BJ (cell line): ENCODE measurements at places on chromosomes 4 and X.

- DNase-seq = no peak
Measured at GRCh38 chr4:184655889-184656869, 6.6 kb downstream of the PRIMPOL start.

DNA sequence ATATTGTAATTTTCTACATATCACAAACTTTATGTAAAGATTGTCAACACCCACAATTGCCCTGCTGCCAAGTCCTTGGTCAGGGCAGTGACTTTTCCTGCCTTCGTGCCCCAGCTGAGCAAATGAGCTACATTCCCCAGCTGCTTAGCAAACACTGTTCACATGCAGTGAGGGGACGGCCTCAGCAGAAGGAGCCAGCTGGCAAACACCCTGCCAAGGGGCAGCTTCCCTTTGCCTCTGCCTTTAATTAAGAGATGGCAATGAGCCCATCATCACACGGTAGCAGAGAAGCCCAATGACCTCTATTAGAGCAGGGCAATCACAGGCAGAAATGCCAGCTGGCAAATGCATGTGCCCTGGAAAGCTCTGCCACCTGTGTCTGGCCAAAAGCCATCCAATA lies 253.4 kb downstream of the EPHA5 start:
- no peak for DNase-seq

GRCh38 chr4:48578132-48578968 lies 88.3 kb downstream of the ZAR1 start:
- DNase-seq = peak; percentile 27

DNA sequence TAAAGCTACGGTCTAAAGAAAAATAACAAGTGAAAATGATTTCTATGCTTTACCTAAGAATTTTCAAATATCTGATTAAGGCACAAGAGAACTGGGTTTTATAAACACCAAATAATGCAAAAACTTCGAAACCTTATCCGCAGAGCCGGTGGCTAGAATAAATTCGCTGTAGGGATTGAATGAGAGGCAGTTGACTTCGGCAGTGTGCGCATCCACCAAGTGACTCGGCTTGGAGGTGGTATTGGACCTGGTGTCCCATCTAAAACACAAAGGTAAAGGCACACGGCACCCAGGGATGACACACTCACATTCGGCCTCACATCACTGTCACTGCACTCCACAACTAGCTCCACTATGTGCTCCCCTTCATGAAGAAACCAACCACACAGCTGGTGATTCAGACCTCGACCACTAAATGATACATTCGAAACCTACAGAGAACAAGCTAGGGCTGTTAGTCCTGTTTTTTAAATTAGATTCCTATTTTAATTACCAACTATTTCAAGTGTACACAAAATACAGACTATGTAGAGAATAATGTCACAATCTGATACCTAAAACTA lies 17.5 kb downstream of the RBBP7 start:
- DNase-seq = no peak

DNA sequence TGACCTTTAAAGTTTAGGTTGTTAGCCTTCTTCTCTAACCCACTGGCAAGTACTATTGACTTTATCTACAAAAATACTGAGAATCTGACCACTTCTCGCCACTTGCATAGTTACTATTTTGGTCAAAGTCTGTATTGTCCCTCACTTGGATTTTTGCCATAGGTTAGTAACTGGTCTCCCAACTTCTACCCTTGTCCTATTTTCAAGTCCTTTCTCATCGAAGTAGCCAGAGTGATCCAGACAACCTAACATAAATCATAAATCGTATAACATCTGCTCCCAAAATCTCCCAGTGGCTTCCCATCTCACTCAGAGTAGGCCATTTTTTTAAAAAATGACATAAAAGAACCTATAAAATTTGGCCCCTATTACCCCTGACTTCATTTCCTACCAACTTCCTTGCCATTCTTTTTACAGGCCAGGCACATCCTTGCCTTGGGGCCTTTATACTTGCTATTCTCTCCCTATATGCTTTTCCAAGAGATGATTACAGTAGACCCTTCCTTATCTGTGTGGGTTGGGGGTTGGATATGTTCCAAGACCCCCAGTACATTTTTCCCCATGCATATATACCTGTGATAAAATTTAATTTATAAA lies 29.0 kb downstream of the WDFY3 start:
- no peak for DNase-seq

DNA sequence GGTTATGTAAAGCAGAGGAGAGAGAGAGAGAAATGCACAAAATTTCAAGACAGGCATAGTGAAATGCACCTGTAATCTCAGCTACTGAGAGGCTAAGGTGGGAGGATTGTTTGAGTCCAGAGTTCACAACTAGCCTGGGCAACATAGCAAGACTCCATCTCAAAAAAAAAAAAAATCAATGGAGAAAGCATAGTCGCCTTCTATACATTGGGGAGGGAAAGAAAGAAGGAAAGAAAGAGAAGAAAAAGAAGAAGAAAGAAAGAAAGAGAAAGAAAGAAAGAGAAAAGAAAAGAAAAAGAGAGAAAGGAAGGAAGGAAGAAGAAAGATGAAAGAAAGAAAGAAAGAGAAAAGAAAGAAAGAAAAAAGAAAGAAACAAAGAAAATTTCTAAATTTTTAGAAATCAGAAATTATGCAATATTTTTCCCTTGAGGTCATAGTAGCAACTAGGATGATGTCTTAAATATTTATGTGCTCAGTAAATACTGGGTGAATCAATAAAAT lies 53.4 kb downstream of the DKK2 start:
- DNase-seq = no peak

GRCh38 chr4:81470456-81471297 lies 1.0 kb downstream of the RASGEF1B start:
- no peak for DNase-seq

DNA sequence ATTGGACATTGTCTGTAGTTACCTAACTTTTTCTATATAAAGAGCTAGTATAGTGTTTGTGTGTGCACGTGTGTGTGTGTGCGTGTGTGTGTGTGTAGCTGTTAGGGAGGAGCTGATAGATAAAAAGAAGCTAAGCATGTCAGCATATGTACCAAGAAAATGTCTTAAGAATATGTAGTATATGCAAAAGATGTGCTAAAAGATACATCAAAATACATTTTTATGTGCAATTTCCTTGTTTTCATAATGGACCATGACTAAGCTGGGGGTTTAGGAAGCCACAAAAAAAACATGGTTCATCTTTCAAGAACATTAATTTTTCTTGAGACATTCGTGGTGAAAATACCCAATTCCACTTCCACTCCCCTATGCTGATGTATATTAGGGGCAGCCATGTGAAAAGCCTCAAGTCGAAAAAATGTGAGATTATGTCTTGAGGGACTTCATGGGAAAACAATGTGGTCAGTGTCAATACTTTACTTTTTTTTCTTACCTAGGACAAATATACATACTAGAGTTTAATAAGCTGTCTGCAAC lies 1599.7 kb downstream of the ARAP2 start:
- DNase-seq = no peak

- no peak for DNase-seq
Measured at GRCh38 chr4:178081176-178081575, 638.9 kb upstream of the AGA start.

DNA sequence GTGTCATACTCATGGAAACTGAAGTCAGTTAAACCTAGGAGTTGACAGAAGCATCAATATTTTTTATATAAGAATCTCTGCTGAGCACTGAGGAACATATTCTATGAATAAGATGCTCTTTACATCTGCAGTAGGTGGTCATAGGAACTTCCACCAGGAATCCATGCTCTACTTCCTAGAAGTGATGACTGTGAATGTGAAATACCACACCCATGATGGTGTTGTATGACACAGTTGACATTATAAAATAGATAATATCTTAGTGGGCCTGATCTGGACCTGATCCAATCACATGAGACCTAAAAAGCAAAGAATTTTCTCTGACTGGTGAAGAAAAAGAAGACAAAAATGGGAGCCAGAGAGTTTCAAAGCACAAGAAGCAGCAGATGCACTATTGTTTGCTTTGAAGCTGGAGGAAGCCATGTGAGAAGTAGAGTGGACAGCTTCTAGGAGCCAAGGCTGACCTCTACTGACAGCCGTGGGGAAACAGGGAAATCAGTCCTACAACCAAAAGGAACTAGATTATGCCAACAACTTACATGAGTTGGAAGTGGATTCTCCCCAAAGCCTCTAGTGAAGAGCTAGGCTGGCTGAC lies 68.6 kb upstream of the HS3ST1 start:
- no peak for DNase-seq

DNA sequence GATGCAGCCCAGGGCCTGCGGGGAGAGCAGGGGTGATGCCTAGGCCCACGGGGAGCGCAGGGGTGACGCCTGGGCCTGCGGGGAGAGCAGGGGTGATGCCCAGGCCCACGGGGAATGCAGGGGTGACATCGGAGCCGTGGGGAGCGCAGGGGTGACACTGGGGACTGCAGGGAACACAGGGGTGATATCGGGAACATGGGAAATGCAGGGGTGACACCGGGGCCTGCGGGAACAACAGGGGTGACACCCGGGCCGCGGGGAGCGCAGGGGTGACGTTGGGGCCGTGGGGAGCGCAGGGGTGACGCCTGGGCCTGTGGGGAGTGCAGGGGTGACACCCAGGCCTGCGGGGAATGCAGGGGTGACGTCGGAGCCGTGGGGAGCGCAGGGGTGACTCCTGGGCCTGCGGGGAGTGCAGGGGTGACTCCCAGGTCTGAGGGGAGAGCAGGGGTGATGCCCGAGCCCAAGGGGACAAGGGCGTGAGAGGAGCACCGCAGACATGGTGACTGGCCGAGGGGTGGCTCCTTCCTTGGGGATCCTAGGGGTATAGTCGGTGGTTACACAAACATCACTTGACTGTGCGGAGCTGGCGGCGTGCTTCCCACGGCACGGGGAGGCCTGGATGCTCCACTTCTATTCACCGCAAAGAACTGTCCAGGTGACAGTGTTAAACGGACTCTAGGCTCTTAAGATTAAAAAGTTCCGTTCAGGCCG lies 38.0 kb downstream of the GAK start:
- no peak for DNase-seq

DNA sequence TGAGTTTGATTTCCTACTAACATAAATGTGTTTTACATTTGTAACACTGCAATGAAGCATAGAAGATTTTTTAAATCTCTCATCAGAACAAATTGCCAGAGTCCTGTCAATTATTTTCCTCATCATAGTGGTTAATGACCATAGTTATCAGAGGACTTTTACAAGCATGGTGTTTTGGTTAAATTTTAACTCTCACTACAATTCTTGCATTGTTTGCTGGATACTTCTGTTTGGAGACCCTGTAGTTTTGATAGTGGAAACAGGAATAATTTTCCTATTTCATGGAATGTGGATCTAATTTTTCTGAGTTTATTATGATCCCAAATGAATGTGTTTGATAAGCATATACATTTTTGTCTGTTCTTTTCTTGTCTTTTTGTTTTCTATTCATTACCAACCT lies 16.8 kb downstream of the NIPAL1 start:
- no peak for DNase-seq

- no peak for DNase-seq
Measured at GRCh38 chrX:78314561-78314960, 12.8 kb downstream of the CYSLTR1 start.

- no peak for DNase-seq
Measured at GRCh38 chr4:62474802-62475201, 1274.7 kb downstream of the ADGRL3 start.

GRCh38 chrX:38465686-38466085 lies 95.7 kb upstream of the TSPAN7 start:
- no peak for DNase-seq

- DNase-seq = no peak
Measured at GRCh38 chrX:17377091-17377717, 2.2 kb downstream of the NHS start.

GRCh38 chr4:101415962-101416361 lies 68.6 kb upstream of the PPP3CA start:
- DNase-seq = no peak

- no peak for DNase-seq
Measured at GRCh38 chrX:123085311-123085940, 98.7 kb upstream of the GRIA3 start.

DNA sequence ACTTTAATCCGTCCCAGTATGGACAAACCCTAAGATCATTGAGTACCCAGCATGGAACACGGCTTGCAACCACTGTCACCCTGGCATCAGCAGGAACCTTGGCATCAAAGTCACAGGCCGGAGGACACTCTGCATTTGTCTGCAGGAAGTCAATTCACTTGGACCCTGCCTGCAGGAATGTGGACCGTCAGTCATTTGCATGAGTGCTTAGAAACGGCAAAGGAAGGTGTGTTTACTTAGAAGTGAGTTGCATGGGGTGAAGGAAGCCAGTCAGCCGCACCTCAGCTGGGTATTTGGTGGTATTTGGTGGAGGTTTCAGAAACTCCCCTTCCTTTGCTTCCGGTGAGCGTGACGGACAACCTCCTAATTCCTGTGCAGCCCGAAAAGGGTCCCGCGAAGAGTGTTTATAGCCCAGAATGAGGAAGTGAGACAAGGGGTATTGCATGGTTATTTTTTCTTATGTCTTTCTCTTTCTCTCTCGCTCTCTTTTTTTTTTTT lies 15.5 kb downstream of the P2RY8 start:
- DNase-seq = no peak

- DNase-seq = no peak
Measured at GRCh38 chr4:142824368-142824767, 21.7 kb downstream of the INPP4B start.

DNA sequence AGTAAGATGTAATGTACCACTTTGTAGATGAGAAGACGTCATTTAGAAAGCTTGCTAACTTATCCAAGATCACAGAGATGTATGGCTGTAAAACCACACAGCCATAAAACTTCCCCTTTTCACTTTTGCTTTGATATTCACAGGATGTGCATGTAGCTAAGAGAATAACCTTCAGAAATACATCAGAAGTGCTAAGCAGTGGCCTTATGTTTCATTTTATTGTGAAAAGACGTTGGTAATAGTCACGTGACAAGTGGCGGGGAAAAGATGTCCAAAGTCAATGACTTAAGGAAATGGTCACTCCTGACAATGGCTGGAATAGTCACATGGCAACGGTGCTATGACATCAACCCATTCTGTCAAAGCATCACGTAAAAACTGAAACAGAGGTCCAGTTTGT lies 12.9 kb upstream of the WDR17 start:
- DNase-seq = no peak

GRCh38 chr4:7926822-7927221 lies 12.8 kb downstream of the AFAP1 start:
- no peak for DNase-seq

GRCh38 chr4:138724530-138724929 lies 291.1 kb upstream of the NOCT start:
- DNase-seq = no peak

DNA sequence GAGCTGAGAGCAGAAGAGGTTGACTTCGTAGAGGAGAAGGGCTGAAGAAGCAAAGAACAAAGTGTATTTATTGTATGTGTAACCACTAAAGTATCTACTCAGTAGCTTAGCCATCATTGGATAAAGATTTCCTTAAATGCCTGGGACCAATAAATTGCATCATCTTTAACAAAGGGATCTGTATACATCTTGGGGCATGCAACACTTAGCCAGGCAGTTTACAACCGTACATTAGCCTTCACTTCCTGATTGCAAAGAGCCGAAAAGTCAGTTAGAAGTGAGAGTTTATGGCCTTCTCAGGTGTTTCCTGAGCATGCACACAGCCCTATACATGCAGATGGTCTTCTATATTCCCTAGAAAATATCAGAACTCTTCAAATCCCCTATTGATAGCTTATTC lies 68.0 kb upstream of the MAGED1 start:
- DNase-seq = no peak
